ENCODE measurements at places on chromosomes 2 and 18.

GRCh38 chr2:180006231-180006630, 866 bp downstream of the CWC22 start:
- no peak for DNase-seq

DNA sequence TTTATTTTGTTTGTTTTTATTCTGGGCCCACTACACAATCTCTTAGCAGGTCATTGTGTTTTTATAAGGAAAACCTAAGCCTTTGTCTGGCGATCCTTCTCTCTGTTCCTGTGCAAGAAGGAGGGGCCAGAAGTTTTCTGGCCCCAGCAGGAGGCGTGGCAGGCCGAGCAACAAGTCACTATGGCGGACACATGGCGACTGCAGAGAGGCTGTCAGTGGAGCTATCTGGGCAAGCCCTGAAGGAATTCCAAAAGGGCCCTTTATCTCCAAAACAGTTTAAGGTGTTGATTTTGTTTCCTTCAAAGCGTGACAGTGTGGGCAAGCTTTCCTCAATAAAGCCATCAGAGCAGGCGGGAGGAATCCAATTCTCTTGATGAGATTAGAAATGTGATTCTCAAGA, 118.8 kb upstream of the CTAGE1 start:
- DNase-seq = no peak

DNA sequence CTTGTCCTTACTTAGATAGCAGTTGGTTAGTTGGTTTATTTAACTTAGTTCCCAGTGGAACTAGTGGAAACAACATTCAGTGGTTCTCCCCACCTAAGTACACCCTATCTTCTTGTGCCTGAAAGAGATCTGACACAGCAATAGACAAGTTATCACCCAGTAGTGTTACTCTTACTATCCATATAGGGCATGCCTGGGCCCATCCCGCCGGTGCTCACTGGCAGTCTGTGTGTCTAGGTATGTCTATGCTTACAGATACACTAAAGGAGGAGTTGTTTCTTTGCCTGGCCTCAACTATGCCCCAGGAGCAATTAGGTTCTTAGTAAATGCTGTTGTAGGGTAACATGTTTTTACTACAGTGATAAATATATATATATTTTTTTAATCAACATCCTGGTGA, 12.0 kb upstream of the NRP2 start:
- no peak for DNase-seq

DNA sequence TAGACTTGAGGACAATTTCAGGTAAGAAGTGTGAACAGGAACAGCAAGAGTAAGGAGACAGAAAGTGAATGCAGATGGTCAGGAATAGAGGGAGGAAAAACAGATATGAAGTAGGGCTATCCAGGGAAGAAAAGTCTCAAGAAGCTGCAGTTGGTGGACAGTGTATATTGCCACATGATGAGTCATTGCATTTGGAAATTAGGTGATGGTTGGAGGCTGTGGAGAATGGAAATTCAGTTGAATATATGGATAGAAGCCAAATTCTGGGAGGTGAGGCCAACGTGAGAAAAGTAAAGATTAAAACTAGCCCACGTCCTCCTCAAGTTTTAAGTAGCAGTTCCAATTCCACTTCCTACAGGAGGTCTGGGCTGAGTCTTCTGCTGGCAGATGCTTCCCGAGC, 158.4 kb downstream of the UBE2E3 start:
- DNase-seq = no peak

DNA sequence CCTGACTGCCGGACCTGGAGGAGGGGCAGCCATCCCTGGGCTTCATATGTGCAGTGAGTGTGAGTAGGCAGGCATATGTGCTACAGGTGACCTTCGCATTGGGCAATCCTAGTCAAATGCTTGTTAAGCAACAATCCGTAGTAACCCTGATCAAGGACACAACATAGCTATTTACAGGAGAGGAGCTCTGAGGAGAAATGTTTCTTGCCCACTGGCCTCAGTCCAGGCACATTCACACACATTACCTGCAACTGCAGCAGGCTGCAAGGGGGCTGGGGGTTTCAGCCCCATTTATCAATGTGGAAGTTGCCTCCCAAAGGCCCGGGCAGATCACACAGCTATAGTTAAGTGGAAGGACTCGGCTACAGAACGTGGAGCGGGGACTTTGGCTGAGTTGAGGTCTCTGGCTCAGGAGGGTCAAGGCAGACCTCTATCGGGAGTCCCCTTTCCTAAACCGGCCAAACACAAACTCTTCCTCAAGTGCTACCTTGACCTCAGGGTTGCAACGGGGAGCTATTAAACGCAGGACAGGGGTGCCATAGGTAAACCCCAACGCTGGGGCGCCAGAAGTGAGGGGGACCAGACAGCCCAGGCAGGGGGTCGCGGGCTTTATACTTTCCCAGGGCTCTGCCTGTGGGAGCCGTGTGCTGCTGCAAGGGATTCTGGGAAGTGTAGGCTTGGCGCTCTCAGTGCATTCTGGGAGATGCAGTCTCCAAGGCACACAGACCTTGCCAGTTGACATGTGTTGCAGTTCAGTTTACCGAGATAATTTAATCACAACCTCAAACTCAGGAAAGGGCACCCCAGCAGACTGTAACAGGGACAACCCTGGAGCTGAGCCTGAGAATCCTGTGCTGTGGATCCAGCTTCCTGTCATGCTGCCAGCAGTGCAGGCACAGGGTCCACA, 9.4 kb downstream of the KHK start:
- DNase-seq = no peak

- DNase-seq = no peak
Measured at GRCh38 chr2:102391565-102391964, 31.4 kb upstream of the IL18RAP start.

- no peak for DNase-seq
Measured at GRCh38 chr2:38835015-38835601, 40.6 kb downstream of the DHX57 start.

GRCh38 chr2:27829791-27830190, 58.3 kb downstream of the MRPL33 start:
- no peak for DNase-seq

Measured in activated CD4-positive, CD25-positive, alpha-beta regulatory T cell (primary cell).